Substantia nigra (tissue), 51 donors: ENCODE measurements at places on chromosomes 4 and X.

DNA sequence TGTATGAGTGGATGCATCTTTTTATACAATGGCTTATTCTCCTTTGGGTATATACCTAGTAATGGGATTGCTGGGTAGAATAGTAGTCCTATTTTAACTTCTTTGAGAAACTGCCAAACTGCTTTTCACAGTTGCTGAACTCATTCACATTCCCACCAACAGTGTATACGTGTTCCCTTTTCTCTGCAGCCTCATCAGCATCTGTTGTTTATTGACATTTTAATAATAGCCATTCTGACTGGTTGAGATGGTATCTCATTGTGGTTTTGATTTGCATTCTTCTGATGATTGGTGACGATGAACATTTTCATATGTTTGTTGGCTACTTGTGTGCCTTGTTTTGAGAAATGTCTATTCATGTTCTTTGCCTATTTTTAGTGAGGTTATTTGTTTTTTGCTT is 687.0 kb upstream of the EPHA5 start:
- no peak for DNase-seq

- DNase-seq = no peak
Measured at GRCh38 chr4:77072195-77072753, 3.5 kb downstream of the CCNI start.

DNA sequence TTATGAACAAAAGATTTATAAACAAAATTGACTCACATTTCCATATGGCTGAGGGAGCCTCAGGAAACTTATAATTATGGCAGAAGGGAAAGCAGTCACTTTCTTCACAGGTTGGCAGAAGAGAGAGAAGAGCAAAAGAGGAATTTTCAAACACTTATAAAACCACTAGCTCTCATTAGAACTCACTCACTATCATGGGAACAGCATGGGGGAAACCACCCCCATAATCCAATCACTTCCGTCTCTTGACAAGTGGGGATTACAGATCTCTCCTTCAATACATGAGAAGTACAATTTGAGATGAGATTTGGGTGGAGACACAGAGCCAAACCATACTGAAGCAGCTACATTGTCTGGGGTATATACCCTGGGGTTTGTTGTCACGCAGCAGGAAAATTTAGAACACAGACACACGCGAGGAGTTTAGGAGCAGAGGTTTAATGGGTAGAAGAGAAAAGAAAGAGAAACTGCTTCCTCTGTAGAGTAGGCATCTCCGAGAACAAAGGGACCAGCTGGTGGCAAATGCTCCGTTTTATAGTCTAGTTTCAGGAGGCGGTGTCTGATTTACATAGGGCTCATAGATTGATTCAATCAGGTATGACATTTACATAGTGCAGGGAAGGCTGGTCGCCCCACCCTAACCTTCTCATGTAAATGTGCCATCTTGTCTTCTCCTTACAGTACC is 2277.7 kb upstream of the AGA start:
- no peak for DNase-seq

GRCh38 chrX:18951032-18951431 is 32.9 kb downstream of the PHKA2 start:
- DNase-seq = no peak

DNA sequence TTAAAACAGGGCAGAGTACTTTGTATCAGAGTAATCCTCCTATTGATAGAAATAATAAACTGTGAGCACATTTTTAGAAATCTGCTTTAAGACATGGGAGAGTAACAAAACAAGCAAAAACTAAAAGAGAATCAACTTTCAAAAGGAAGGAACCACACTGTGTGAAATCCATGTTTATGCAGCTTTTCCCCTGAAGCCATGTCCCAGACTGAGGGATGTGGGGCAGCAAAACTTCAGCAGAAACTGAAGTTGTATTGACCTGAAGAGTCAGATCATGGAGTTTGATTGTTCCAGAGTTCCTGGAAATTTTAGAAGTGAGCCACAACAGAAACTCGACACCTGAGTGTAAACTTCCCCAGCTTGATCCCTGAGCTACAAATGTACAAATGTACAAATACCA is 53.2 kb downstream of the COMMD8 start:
- DNase-seq = no peak

DNA sequence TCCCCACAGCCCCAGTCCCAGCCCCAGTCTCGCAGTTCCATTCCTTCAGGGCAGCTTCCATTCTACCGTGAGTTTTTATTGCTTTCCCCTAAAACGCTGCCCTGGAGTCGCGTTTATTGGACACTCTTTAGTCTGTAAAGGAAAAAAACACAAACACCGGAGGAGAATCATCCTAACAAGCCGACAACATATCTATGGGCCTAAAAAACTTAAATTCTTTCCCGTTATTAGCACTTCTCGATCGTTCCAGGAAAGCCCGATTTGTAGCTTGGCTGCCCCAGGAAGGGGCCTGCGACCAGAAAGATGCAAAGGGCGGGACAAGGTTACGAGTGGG is 178.5 kb downstream of the CBR4 start:
- no peak for DNase-seq

DNA sequence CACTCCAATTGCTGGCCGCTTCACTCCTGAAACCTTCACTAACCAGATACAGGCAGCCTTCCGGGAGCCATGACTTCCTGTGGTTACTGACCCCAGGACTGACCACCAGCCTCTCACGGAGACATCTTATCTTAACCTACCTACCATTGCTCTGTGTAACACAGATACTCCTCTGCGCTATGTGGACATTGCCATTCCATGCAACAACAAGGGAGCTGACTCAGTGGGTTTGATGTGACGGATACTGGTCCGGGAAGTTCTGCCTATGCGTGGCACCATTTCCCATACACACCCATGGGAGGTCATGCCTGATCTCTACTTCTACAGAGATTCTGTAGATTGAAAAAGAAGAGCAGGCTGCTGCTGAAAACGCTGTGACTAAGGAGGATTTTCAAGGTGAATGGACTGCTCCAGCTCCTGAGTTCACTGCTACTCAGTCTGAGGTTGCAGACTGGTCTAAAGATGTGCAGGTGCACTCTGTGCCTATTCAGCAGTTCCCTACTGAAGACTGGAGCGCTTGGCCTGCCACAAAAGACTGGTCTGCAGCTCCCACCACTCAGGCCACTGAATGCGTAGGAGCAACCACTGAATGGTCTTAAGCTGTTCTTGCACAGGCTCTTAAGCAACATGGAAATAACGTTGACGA is 35.8 kb upstream of the PRDM8 start:
- DNase-seq = no peak

GRCh38 chrX:27336466-27337091 is 126.6 kb downstream of the PPP4R3C start:
- no peak for DNase-seq

DNA sequence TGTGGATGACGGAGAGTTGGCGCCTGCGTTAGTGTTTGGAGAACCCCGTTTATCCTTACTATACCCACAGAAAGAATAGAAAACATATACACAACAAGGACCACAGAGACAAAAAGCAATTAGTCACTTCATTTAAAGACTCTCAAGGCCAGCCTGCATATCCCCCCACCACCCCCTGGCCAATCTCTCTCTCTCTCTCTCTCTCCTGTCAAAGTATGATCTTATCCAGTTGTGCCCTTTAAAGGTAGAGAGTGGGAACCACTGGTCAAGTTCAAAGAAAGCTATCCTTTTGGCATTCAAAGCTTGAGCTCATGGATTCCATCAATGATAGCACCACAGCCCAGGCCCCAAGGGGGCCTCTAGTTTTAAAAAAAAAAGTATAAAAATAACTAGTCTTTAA is 180.3 kb upstream of the MBNL3 start:
- DNase-seq = no peak

GRCh38 chr4:26863512-26863911 is 2.9 kb downstream of the STIM2 start:
- DNase-seq = no peak

DNA sequence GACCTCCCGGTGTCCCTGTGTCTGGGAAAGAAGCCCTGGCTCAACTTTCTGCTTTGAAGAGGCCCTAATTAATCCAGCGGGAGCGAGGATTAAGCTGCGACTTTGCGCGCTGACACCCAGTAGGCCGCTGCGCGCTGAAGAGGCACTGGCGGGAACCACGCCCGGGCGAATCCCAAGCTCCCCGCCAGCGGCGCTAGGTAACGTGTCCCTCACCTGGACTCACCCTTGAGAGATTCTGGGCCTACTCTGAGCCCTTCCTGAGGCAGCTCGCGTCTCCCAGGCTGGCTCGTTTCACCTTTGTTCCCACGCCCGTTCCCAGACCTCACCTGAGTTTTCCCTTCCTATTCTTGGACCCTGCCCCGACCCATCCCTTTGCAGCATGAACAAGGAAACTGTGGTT is 616 bp upstream of the KLHL34 start:
- no peak for DNase-seq

GRCh38 chr4:67674098-67674497 is 26.9 kb downstream of the UBA6 start:
- DNase-seq = no peak

DNA sequence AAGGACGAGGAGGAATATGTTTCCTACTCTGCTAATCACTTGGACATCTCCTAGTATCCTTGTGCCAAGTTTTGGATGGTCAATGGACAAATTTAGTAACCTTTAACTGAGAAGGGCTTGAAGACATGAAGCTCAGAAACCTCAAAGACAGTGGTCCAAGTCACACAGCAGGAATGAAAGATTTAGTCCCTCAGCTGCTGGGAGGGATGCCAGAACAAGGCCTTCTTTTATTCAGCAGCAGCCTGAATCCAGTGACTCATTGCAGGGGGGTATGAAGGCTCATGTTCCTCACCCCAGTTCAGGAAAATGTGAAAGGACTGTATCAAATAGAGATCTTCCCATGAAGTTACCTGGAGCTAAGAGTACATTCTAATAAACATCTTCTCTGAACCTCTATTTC is 214.9 kb upstream of the UGT8 start:
- DNase-seq = no peak

DNA sequence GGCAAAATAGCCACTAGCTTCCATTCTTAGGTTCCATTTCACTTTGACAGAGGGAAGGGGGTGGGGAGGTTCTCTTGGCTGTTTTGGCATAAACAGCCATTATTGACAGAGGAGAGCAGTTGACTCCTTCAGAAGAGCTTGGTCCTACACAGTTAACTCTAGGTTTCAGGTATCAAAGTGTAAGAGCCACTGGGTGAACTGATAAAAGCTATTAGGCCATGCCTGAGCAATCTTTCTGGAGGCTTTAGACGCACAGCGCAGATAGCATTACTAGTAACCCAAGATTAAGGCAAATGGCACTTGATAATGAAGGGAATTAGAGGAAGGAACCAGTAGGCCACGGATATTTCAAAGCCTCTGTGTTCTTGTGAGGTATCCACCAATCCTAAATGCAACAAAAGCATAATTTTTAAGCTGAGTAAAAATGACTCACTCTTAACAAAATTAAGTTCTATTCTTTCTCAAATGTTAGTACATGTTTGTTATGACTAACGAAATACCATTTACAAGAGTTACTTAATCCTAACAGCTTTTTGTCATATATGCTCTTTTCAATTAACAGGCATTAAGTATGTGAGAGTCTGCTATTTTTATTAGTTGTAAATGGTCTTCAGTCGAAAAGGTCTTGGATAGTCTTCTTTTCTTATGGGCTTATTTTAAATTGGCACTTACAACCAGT is 53.6 kb downstream of the SLC7A11 start:
- DNase-seq = no peak

DNA sequence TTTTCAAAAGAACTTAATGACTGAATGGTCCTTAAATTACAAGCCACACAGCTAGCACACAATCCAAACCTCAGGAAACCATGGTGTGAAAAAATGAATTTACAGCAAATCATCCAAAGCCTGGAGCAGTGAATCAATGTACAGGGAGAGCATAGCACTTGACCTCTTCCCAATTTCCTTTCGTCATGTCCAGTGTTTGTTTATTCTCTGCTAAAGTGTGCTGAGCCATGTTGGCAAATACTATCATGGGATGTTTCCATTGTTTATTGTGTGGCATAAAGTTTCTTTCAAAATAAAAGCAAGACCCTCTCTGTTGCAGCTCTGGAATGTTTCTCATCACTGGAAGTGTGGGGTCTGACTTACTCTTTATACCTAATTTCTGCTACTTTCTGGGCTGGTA is 25.4 kb upstream of the FAM47B start:
- no peak for DNase-seq

- no peak for DNase-seq
Measured at GRCh38 chr4:39020130-39020529, 12.1 kb downstream of the TMEM156 start.

DNA sequence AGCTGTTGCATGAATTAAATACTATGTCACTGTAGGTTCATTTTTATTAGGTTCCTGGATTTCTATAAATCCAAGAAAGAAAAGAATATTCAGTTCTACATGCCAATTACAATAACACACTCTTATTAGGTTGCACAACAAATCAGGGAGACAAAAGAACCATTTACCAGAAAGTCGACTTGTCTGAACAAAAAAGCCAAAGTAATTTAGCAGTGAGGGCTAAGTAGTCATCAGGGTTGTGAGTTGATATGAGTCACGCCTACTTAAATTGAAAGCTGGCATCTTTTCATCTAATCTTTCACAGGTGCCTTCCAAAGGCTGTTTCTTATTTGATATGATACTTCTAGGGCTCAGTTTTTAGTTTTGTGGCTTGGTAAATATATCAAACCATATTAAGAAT is 25.4 kb upstream of the GNRHR start:
- DNase-seq = no peak

GRCh38 chr4:67660418-67660817 is 40.5 kb downstream of the UBA6 start:
- no peak for DNase-seq

DNA sequence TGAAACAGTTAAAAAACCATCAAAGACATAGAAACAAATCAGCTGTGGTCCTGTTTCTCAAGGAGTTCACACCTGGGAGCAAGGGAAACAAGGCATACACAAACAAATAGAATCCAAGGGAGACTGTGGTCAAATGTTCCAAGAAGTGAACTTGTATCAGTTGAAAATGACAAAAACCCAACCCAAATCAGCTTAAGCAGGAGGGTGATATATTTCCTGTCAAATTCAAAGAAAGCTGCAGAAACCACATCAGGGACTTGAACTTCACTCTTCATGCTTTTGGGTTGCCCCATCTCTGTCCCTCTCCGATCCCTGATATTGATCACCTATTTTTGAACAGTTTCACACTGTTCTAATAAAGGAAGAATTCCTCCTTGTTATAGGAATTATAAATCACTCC is 148.6 kb upstream of the FMR1 start:
- DNase-seq = no peak

- no peak for DNase-seq
Measured at GRCh38 chr4:165359506-165359905, 19.3 kb upstream of the CPE start.

- no peak for DNase-seq
Measured at GRCh38 chrX:139039041-139039440, 327.5 kb upstream of the FGF13 start.
